ENCODE measurements at places on chromosomes 3 and 15.

DNA sequence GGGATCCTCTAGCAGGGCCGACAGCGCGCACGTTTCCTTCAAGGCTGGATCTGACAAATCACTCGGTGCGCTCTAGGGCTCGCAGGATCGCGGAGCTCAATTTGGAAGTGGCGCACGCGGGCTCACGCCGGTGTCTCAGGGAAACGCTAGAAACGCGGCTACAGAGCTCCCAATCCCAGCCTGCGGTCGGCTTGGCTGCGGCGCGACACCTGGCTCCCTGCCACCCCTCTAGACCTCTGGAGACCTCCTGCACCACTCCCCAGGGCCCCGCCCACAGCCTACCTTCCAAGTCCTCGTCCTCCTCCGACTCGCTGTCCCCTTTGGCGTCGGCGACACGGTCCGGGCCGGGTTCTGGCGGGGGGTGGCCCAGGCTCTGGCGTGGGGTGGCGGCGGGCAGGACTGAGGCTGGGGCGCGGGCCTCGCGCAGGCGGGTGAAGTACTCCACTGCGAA lies 596 bp downstream of the PRKAR2A start:
- DNase-seq = peak; percentile 80

GRCh38 chr15:45088801-45089711 lies 24.9 kb downstream of the DUOX2 start:
- DNase-seq = no peak

DNA sequence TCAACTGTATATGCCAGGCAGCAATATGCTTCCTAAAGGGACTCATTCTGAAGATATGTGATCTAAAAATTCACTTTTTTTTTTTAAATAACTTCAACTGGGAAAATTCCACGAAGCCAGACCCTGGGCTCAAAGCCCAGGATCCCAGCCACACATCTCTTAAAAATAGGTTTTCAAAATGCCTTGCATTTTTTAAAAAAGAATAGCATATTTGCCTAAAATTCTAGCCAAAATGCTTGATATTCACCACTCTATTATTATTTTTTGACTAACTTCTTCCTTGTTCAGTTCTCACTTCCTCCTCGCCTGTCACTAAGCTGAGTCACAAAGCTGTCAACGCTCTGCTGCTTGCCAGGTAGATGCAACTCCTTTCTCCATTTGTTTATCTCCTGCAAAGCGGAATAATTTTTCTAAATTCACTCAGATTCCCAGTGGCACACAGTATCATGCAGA lies 28.0 kb upstream of the VGLL4 start:
- DNase-seq = no peak

DNA sequence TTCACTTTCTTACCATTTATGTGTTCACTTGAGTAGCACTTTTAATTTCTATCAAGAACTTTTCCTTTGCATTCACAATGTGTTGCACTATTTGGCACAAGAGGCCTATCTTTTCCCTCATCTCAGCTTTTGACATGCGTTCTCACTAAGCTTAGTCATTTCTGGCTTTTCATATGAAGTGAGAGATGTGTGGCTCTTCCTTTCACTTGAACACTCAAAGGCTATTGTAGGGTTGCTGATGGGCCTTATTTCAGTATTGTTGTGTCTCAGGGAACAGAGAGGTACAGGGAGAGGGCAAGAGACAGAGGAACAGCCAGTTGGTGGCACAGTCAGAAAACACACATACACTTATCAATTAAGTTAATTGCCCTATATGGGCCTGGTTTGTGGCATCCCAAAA lies 127.4 kb upstream of the MLF1 start:
- DNase-seq = no peak

DNA sequence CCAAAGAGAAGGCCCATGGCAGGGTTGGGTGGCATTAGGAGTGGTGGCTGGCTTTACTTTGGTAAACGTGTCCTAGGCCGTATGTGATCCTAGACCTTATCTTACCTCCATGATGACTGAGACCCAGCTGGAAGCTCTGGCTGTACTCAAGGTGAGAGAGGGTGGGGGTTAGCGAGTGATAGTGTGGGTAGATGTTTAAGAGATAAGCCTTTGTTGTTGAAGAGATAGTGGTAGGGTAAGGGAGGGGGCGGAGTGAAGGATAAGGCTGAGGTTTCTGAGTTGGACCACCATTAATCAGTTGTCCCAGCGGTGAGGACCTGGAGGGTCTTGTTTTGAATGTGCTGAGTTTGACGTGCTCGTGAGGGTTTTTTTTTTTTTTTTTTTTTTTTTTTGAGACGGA lies 61.5 kb upstream of the ULK4 start:
- peak; percentile 61 for DNase-seq

GRCh38 chr3:134216191-134216764 lies 34.4 kb downstream of the RYK start:
- DNase-seq = no peak

DNA sequence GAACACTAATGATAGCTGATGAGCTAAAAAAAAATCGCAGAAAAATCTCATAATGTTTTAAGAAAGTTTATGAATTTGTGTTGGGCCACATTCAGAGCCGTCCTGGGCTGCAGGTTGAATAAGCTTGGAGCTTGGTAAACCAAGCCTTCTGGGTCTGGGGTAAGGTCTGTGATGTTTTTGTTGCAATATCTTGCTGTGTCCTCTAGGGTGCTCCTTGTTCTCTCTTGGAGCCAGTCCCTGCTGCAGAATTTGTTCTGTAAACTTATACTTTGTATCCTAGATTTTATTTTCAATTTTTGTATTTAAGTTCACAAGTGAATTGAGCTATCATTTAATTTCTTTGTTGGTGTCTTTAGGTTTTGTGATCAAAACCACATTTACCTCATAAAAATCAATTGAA lies 143.7 kb downstream of the NR1D2 start:
- DNase-seq = no peak

- DNase-seq = no peak
Measured at GRCh38 chr3:62818347-62818746, 56.9 kb downstream of the CADPS start.

DNA sequence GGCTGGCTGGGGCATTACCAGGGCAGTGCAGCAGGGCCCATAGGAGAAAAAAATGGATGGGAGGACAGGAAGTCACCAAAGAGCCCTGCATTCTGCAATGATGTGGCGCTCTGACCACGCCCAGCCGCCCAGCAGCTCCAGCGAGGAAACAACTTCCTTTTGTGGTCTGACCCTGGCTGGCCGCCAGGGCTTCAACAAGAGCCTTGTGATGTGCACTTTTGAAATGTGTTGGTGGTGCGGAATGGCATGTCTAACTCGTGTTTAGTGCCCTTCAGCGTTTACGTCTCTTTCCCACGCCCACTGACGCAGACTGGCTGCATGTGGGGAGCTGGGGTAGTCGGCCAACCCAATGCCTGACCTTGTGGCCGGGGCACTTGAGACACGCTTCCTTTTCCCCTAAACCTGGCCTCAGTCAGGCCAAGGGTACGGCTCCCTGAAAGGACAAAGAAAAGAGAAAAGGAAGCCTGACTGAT lies 81.9 kb upstream of the CTNNB1 start:
- peak; percentile 88 for DNase-seq

DNA sequence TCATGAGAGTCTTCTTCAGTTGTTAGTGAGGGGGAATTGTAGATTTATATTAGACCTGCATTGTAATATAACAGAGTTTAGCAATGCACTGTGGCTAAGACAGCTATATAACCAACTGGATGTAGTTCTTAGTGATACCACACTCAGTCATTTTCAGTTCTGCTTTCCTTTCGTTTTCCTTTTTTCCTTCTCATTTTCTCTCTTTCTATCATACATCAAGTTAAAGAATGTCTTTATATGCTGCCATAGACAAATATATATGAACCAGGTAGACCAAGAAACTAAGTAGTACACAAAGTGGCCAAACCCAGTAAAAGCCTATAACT lies 43.7 kb upstream of the CD47 start:
- no peak for DNase-seq

DNA sequence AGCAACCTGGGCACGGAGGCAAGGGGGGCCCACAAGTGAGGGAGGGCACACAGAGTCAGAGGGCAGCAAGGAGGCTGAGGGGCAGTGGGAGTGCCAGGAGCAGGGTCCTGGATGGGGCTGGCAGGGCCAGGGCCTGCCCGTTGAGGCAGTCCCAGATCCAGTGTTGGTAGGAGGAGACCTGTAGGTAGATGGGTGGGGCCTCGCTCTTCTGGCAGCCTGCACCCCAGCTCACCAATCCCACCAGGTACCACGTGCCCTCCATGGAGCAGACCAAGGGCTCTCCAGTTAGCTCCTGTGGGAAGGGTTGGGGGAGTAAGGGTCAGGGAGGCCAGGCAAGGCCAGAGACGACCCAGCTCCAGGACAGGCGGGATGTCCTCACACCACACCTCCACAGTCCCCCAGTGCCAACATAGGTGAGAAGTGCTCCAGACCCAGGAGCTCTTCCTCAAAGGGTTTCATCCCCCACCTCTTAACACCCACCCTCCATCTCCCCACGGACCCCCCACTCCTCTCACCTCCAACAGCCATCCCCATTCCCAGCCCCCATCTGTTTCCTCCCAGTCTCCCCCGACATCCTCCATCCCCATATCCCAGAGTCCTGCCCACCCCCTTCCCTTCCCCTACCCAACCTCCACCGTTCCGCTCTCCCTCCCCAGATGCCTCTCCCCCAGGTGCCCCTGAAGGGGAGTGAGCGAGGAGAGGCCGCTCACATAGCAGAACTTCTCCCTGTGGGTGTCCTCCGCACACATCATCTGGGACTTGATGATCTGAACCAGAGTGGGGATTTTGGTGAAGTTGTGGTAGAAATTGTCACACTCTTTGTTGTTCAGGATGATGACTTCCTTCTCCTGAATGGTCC lies 5.2 kb downstream of the PRSS50 start:
- peak; percentile 37 for DNase-seq

- no peak for DNase-seq
Measured at GRCh38 chr15:81084716-81085115, 49.4 kb upstream of the CFAP161 start.

DNA sequence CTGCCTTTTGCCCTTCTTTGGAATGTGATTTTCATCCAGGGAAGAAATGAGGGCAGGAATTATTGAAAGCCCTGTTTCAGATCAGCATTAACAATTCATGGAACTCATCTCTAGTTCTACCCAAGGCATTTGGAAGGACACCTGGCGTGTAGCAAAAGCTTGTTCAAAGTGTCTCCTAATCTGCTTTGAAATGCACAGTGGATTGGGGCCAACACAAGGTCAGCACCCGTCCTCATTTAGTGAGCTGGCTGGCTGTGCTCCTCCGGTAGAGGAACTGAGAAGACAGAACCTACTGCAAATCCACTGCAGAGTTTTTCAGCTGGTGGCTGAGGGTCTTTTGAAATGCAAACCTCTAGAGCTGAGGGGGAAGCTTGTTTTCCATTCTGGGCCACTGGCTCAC lies 141.6 kb upstream of the STT3B start:
- DNase-seq = no peak

DNA sequence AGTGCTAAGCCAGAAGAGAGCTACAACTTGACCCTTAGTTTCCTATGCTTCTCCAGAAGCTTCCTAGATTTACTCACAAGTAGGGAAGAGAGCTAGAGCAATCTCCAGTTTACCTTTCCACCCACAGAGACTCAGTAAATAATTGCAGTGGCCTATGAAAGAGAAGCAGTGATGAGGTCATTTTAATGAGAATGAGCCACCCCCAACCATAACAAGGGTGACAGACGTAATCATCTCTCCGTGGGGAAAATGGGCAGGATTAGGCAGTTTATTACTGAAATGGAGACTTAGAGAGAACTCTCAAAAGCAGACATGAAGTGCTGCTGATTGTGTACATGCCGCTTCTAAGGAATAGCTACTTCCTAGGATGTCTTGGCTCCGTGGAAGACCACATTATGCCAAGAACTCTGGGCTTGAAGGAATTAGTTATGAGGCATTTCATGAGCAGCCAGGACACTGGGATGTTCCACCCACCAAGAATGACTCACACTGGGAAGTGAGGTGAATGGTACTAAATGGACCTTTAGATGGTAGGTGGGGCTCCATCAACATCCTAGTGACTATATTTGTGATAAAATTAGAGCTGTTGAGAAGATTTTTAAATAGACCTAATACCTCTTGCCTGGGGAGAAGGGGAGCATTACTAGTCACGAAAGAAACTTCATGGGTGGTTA lies 160.9 kb downstream of the EDEM1 start:
- no peak for DNase-seq

DNA sequence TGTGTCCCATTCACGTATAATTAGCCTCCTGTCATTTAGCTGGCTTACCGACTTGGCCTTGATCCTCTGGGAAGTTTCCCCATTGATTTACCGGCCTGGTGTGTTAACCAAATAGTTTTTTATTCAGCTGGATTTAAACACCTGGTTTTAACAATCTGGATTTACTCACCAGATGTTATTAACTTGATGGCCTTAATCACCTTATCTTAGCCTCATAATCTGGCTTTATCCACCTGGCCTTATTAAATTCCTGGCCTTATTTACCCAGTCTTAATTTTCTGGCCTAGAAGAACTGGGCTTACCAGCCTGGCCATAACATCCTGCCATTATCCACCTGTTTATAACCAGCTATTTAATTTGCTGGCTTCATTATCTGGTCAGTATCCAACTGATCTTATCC lies 89.9 kb downstream of the IL12A start:
- no peak for DNase-seq

GRCh38 chr3:114745322-114746240 lies 401.5 kb downstream of the ZBTB20 start:
- no peak for DNase-seq

- no peak for DNase-seq
Measured at GRCh38 chr3:44427683-44428082, 49.8 kb downstream of the ZNF445 start.

- no peak for DNase-seq
Measured at GRCh38 chr3:71207632-71208031, 375.9 kb downstream of the FOXP1 start.

DNA sequence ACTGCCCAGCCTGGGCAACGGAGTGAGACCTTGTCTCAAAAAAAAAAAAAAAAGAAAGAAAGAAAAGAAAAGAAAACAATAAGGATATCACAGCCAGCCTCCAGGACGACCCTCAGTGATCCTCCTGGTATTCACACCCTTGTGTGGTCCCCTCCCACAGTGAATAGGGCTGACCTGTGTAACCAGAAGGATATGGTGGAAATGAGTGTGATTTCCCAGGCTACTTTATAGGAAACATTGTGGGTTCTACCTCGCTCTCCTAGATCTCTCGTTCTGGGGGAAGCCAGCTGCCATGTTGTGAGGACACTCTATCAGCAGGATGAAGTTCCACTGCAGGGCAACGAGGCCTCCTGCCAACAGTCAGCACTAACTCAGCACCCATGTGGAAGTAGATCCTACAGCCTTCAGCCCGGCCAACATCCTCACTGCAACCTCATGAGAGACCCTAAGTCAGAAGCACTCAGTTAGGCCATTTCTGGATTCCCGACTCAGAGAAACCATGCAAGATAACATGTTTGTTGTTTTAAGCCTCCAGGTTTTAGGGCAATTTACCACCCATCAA lies 11.1 kb downstream of the RFTN1 start:
- no peak for DNase-seq

DNA sequence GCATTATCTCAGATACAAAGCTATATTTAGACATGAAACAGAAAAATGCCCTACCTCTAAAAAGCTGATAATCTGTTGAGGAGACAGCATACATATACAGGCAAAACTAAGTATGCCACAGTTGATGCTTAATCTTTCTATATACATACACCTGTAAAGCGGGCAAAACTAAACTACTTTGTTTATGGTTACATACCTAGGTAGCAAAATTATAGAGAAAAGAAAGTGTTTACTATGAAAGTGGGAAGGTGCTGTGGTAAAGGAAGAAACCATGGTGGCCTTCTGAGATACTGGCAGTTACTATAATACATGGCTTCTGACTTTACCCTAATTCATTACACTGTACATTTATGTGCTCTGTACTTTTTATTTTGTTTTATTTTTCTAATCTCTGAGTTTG lies 36.0 kb upstream of the NR1I2 start:
- no peak for DNase-seq
